Stimulated activated CD8-positive, alpha-beta memory T cell treated with anti-CD3 and anti-CD28 coated beads, Interleukin-7, amount 100 ng/mL, for 1 hour (primary cell): ENCODE measurements at places on chromosomes 7 and 10.

DNA sequence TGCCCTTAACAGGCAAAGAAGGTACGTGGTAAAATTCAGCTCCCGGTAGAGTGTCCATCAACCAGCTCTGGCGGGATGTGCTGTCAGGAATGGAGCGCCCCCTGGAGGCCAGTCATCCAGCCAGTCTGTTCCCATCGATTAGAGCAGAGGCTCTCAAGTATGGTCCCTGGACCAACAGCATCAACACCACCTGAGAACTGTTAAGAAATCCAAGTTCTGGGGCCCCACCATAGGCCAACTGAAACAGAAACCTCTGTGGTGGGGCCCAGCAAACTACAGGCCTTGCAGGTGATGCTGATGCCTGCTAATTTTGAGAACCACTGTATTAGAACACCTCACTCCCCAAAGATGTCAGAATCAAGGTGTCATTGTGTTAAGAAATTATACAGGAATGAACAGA lies 109.2 kb downstream of the DPY19L1 start:
- DNase-seq: no peak

DNA sequence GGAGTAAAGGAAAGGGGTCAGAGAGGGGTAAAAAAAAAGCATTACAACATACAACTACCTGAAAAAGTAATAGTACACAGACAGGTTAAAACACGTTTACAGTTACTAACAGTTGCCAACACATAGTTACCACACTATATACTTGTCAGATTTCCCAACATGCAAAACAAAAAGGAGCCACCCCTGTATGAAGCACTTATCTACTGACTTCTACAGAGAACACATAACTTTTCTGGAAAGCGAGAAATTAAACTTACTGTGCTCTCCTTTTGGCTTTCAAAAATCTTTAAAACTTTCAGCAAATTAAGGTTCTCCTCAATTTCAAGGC lies 2.1 kb downstream of the ABI1 start:
- no peak for DNase-seq

DNA sequence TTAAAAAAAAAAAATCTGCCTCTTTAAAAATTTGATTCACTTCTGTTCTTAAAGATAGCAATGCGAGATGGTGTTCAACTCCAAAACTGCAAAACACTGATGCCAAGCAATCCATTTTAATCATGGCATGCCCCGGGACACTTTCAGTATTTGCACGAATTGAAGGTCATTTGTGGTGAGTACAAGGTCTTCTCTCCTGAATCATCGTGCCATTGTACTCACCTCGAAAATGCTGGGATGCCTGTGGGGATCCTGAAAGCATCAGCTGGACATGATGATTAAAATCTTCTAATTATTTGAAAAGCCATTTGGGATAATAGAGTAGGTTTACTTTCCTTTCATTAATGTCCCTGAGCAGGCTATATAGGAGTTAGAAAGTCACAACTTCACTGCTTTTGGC lies 125.1 kb upstream of the NRP1 start:
- no peak for DNase-seq

DNA sequence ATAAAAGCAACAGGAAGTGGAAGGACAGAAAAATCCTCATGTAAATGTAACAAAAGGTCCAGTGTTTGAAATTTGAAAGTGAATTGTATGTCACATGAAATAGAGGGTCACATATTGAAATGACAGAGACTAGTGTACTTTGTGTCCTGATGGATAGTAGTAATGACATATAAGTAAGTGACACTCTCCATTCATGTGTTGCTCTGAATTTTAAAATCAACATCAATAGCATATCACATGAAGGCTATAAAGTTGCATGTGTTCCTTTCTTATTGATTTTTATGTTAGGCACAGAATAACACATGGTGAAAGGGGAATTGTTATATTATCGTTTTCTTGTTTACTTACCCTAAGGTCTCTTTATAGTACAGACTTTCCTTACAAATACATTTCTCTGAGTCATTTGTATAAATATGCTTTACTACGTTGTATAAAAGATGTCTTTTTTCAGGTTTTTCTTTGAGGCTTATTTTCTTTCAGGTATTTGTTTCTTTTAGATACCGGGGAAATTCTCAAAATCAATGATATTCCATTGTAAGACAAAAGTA lies 104.6 kb upstream of the CACNA2D1 start:
- DNase-seq: no peak

GRCh38 chr10:104103956-104104355 lies 18.0 kb upstream of the SFR1 start:
- DNase-seq: no peak

- DNase-seq: no peak
Measured at GRCh38 chr7:42753811-42754363, 158.0 kb downstream of the C7orf25 start.

DNA sequence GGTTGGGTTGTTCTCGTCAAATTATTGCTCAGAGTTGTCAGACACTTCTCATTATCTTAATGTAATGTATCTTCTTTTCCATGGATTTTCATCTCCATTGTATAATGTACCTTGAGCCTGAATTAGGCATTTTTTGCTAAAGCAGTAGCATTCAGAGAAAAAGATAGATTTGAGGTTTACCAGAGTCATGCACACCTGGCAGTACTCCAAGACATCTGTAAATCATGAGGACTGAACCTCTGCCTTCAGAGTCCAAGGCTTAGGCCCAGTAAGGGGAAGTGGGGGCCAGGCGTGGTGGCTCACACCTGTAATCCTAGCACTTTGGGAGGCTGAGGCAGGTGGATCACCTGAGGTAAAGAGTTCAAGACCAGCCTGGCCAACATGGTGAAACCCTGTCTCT lies 624.3 kb upstream of the MBL2 start:
- DNase-seq: no peak

GRCh38 chr10:83582407-83583095 lies 556.8 kb upstream of the GHITM start:
- no peak for DNase-seq

- no peak for DNase-seq
Measured at GRCh38 chr7:157543791-157544190, 207.0 kb downstream of the DNAJB6 start.

- no peak for DNase-seq
Measured at GRCh38 chr7:130736298-130736900, 2.4 kb upstream of the KLF14 start.

DNA sequence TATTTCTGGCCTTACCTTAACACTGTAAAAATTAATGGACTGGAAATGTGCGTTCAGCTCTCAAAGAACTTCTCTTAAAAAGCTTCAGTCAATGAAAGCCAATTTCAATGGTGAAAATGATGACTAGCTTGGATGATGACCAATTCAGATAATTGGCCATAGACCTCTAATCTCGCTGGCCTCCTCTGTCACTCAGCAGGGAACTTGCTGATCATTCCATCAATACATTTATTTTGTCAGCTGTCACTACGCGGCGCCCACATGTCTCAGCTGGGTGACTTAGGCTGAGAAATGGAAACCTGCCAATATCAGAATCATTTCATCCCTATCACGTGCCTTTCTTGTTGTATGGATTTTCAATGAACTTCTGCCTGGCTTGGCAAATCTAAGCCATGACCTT lies 673.0 kb upstream of the AUTS2 start:
- no peak for DNase-seq

DNA sequence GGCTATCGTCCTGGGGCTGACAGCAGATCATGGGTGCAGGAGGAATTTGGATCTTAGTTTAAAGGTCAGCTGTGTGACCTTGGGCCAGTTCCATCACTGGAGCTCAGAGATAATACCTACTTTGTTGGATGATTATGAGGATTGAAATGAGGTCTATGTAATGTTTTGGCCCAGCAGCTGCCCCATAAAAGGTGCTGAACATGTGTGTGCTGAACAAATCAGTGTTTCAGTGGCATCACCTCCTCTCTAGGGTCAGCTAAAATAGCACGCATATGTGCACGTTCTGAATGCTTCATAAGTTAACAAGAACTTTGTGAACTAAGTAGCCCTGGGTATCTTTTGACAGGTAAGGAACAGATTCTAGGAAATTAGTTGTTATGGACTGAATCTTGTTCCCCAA lies 84.8 kb upstream of the LRRC18 start:
- no peak for DNase-seq

DNA sequence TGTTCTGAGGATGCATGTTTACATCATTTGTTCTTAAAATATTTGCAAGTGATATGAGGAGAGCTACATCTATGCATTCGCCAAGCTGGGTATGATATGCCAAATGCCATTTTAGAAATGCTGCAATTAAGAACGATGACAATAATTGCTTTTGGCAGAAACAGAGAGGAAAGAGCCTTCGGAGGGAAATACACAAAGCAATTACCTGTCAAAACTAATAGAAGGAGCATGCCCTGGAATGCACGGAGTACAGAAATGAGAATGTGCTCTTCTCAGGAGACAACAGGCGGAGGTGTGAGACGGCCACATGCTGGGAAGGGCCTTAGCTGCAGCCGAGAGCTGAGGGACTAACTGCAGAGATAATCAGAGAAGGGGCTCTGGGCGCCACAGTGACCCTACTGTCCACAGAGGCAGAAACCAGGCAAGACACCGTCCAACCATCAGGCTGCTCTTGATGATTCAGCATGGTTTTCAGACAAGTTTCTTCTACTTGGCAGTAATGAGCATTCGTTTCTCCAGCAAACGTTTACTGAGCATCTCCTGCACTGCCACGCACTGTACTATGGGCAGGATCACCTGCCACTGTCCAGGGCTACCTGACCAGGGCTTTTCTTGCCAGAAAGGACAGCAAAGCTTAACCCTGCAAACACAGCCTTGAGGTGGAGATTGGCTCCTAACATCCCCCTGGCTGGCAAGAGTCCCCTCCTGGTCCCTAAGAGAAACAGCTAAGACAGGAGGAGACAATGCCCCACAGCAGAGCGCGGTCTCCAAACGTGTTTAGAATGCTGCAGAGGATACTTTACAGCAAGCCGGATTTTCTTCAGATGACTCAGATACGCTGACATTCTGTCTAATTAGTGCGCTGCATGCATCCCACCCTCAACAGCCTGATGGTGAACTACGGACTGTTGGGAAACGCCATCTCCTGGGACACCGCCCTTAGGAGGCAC lies 18.1 kb downstream of the VIPR2 start:
- DNase-seq: no peak

- no peak for DNase-seq
Measured at GRCh38 chr7:2202361-2202761, 30.4 kb downstream of the MAD1L1 start.

- DNase-seq: no peak
Measured at GRCh38 chr10:109773288-109774120, 149.8 kb downstream of the XPNPEP1 start.

- DNase-seq: no peak
Measured at GRCh38 chr7:127892488-127893314, 138.5 kb downstream of the LRRC4 start.

DNA sequence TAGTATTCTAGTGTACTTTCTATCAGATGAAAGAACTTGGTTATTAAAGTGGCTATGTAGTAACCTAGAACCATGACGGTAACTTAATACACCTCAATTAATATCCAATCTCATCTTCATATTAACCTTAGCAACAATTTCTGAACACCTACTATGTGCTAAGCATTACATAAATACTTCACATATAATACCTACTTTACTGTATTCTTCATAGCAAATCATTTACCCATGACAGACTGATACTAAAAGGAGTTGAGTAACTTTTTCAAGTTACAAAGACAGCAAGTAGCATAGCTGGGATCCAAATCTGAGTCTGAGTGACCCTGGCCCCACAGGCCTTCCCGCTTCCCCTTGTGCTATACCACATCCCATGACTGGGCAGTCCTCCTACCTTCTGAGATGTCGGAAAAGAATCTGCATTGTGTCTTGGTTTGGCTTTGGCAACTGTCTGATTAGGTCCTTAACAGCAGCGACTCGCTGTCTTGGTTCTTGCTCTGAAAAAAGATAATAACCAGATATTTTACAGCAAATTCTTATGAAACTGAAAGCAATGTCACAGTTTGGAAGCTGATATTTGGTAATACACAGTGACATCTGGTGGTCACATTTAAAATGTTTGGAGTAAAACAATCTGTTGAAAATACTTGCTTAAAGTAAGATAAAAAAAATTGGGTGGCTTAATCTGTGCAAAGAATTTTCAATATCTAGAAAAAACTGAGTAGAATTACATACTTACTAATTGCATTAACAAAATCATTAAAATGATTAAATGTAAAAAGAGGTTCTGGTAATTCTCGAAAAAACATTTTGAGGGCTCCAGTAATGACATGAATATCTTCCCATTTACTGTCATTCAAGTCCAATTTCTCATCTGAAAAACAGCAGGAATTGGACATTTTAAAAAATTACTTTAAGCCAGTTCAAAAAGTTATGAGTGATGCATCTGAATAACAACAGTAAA lies 120.1 kb downstream of the ARHGAP12 start:
- DNase-seq: no peak

- no peak for DNase-seq
Measured at GRCh38 chr7:55970561-55970960, 6.2 kb downstream of the NIPSNAP2 start.

DNA sequence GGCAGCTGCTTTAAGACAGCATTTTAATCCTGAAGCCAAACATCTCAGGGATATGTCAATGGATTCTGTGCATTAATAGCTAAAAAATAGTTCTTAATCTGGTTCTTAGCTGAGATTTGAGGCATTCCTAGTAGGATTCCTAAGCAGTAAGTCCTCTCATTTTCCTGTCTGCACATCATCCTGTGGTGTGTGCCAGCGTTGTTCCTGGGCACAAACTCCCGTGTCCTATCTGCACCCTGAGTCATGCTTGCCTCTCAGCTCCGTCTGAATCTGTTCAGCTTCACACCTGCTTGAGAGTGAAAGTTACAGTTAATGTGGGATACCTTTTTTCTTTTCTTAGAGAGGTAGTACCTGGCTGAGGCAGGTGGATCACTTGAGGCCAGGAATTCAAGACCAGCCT lies 19.5 kb downstream of the BAG3 start:
- no peak for DNase-seq

GRCh38 chr7:81519886-81520285 lies 250.0 kb downstream of the HGF start:
- DNase-seq: no peak

GRCh38 chr10:21249435-21249834 lies 276.0 kb downstream of the SKIDA1 start:
- DNase-seq: no peak

GRCh38 chr10:124266468-124267230 lies 152.1 kb downstream of the OAT start:
- no peak for DNase-seq

DNA sequence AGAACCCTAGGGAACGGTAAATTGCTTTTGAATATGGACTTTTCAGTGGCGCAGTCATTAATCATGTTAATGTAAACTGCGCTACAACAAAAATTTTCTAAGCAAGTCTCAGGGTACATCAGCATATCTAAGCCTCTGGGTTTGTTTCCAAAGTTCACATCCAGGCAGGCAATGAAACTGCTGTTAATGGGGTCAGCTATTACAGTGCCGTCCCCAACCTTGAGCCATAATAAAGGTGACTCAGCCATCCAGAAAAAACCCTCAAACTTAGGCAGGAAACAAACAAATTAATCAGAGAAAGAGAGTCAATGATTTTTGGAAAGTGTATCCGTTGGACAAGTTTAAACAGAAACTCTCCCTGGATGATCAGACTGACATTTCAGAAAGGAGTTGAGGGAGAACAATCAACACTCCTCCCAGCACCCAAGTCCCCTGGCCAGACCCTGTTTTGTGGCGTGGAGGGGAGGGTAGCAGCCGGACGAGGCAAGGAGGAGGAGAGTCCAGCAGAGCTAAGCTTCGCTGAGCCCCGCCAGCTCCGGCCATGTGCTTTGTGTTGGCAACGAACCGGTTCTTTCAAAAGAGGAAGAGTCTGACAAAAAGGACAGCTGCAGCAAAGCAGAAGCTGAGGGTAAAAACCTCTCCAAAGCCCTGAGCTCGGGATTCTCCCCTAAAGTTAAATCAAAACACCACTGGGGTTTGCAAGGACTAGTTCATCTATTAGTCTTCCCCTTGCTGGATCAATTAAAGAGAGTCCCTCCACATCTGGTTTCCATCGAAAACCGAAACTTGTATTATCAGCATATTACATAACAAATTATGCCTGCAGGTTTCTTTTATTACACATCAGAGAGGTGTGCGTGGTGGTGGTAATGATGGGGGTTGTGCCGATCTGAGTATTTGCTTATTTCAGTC lies 3.6 kb downstream of the FAM53B start:
- no peak for DNase-seq
